ENCODE measurements at places on chromosomes 16 and 17.

DNA sequence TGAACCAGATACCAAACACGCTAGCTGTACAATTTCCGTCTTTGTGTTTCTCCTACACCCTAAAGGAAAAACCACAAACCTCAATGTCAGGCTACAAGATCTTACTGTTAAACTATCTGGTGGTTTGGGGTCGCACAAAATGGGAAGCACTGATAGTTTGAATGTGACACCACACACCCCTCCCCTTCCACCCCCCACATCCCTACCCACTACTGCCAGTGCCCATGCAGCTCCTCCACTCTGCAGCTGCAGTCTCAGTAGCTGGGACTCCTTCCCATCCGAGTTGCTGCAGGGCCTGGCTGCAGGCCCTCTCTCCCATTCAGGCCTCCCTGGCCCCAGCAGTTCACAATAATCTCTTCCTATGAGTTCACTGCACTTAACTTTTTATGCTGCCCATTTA, 18.4 kb downstream of the TRAP1 start:
- DNase-seq = no peak

- DNase-seq = no peak
Measured at GRCh38 chr16:23896832-23897821, 61.3 kb downstream of the PRKCB start.

GRCh38 chr16:55480228-55480655, 1.2 kb downstream of the MMP2 start:
- no peak for DNase-seq

GRCh38 chr17:82019690-82020571, 2.7 kb downstream of the CENPX start:
- DNase-seq = peak; percentile 39

DNA sequence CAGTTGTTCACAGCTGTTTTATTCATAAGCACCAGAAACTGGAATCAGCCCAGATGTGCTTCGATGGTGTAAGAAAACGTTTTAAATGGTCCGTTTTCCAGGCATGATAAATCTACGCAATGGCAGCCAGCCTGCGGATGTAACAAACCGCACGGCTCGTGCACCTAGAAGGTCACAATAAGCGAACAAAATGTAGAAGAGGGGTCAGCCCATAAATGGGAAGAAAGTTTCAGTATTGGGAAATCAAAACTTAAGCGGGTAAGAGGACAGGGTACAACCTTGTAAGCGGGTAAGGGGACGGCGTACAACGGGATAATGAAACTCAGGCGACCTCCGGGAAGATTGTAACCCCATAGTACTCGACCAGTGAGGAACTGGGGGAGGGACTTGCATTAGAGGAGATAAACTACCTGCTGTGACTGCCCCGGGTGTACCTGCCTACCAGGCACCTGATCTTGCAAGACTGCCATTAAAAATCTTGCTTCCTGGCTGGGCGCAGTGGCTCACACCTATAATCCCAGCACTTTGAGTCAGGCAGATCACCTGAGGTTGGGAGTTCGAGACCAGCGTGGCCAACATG, 66.6 kb downstream of the ANKRD11 start:
- DNase-seq = no peak

- DNase-seq = no peak
Measured at GRCh38 chr16:35440875-35441274, 1981.5 kb downstream of the TP53TG3F start.

- DNase-seq = no peak
Measured at GRCh38 chr16:85583491-85584181, 29.5 kb upstream of the GSE1 start.

- DNase-seq = peak; percentile 98
Measured at GRCh38 chr17:19728084-19728495, 11.7 kb upstream of the SLC47A2 start.

DNA sequence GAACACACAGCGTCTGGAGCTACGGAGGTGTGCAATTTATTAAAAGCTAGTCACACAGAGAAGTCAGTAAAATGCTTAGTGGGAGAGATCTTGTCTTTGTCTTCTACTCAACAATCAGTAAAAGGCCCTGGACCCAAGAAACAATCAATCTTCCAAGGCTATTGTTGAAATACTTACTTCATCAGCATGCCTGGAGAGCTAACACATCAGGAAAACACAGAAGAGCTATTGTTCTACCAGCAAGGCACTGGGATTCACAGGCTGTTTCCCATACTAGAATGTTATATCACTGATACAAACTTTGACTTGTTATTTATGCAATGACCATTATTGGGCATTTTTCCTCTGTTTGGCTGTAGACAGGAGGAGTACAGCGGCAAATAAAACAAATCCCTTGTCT, 247.8 kb upstream of the ERCC4 start:
- DNase-seq = no peak

DNA sequence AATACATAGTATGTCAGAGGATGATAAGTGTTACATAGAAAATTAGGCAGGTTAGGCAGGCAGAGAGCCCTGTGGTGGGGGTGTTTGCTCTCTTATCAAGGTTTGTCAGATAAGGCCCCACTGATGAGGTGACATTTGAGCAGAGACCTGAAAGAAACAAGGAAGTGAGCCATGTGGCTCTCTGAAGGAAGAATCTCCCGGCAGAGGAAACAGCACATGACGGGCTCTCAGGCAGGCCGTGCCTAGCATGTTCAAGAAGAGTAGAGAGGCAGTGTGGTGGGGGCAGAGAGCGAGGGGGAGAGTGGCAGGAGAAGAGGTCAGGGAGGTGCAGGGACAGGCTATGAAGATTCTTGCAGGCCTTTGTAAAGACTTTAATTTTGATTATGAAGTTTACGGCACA, 82.0 kb upstream of the ASIC2 start:
- no peak for DNase-seq

GRCh38 chr16:64983231-64983630, 138.6 kb downstream of the CDH11 start:
- no peak for DNase-seq

DNA sequence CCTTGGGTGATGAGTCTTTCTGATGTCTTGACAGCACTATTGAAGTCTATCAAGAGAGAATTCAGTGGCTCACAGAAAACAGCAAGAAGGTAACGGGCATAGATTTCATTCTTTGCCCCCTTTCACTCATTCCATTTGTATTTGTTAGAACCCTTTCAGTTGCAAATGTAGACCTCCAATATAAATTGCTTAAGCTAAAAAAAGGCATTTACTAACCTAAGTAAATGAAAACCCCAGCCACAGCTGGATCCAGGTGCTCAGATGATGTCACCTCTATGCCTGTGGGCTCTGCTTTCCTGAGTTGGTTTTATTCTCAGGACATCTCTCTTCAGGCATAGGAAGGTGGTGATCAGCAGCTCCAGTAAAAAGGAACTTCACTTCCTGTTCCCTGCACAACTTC, 11.1 kb downstream of the VWA3A start:
- no peak for DNase-seq

DNA sequence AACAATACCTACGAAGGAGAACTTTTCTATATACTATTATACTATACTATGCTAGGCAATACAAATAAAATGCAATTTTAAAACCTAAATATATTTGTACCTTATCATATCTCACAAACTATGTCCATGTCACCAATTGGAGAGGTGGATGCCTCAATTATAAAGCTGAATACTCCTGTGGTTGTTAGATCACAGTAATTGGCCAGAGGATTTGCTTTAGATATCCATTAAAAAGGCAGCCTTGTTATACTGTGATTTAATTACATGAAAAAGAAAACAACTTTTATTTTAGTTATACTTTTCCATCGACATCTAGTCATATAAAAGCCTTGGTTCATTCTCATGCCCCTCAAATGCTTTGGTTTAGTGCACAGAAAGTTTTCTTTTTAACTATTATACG, 129.3 kb downstream of the BRIP1 start:
- no peak for DNase-seq

DNA sequence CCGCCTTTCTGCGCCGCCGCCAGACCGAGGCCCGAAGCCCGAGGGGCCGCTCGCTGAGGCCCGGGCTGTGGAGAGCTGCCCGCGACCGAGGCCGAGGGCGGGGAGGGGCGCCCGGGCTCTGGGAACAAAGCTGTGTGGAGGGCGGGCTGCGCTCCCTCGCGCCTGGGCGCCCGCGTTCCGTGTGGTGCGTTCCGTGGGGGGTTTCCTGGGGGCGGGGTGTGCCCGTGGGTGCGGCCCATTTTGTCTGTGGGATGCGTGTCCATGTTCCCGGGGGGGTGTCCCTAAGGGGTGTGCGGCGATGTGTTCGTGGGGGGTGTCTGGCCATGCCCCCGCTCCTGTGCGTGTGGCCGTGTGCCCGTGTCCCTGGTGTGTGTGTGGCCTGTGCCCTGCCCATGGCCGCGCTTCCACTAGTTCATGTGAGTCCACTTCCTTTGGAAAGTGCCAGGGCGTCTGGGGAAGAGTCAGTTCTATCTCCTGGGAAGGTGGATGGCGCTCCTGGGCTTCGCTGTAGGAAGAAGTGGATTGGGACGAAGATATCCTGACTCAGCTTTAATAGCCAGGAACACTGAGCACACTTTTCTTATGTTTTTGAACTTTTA, 520 bp downstream of the JPT2 start:
- DNase-seq = peak; percentile 10

DNA sequence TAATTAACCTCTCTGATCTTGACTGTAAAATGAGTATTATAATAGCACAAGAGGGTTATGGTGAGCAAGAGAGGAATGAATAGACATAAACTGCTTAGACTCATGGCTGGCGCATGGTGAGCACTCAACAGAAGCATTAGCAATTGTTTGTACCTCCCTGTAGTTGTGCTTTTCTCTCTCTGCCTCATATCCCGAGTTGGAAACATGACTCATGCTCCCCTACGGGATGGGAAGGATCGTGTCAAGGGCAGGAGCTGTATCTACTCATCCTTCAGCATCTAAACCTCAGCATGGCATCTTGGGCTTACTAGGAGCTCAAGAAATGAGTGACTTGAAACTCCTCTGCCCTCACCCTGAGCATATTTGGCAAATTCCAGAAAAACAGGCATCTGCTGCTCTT, 299.6 kb downstream of the MAP2K4 start:
- DNase-seq = no peak

GRCh38 chr17:67208232-67208631, 36.8 kb downstream of the HELZ start:
- DNase-seq = no peak

- no peak for DNase-seq
Measured at GRCh38 chr16:77874347-77874746, 86.0 kb downstream of the VAT1L start.

DNA sequence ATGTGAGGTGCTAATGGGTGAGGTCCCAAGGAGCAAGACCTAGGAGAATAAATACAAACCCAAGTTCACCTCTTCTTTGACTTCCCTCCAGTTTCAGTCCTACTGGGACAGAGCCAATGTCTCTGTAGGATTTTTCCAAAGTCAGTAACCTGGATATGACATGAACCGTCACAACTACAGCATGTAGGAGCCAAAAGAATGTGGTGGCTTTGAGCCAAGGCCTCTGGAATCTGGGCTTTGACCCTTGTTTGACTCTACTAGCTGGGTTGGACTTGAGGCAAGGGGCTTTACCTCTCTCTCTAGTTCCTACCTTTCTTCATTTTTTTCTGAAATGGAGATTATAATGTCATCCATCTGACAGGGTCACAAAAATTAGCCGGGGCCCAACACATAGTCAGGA, 91.4 kb downstream of the CACNG3 start:
- DNase-seq = no peak

DNA sequence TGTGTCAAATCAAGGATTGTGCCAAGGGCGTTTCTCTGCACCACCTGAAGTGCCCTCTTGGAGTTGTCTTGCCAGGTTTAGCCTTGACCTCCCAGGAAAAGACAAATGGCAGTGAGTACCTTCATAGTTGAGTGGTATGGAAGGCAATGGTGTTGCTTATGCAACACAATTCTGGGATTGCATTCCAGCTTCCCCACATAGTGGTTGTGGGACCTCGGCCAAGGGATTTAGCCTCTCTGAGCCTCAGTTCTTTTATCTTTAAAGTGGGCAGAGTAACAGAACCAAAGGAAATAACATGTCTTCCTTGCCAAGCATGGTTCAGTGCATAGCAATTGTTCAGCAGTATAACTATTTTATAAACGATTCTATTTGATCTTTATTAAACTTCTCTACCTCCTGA, 49.4 kb downstream of the CCDC42 start:
- DNase-seq = no peak

- DNase-seq = no peak
Measured at GRCh38 chr17:8007836-8008235, 5.4 kb downstream of the GUCY2D start.
